Right lung (tissue), 10 donors: ENCODE measurements at places on chromosomes 3 and 15. TPM values are rescaled to one million over a fixed set of nuclear protein-coding genes. Genes with fewer than 3 reads are reported as not detected.
A peak's percentile ranks its signal among the peaks of the same experiment; 100 is the strongest.

The TM6SF1 gene
- 5.0 TPM for polyA plus RNA-seq

The SH2D7 gene
- polyA plus RNA-seq, result 0.36 TPM

The GATM gene
- polyA plus RNA-seq, result 21.7 TPM

The ZDHHC19 gene
- not detected for polyA plus RNA-seq

The DGKG gene
- polyA plus RNA-seq, result 2.7 TPM

The TMCO5A gene
- not detected for polyA plus RNA-seq

The ARID3B gene
- polyA plus RNA-seq, result 11.3 TPM

The ALAS1 gene
- polyA plus RNA-seq, result 36.0 TPM

The SNAPC5 gene
- 29.2 TPM for polyA plus RNA-seq

The ACSBG1 gene
- polyA plus RNA-seq, result 0.82 TPM

The KCNMB3 gene
- polyA plus RNA-seq, result 11.5 TPM

The PRRT3 gene
- 4.0 TPM for polyA plus RNA-seq

The GOLGA6L9 gene
- 12.1 TPM for polyA plus RNA-seq

The NR2E3 gene
- 0.60 TPM for polyA plus RNA-seq

DNA sequence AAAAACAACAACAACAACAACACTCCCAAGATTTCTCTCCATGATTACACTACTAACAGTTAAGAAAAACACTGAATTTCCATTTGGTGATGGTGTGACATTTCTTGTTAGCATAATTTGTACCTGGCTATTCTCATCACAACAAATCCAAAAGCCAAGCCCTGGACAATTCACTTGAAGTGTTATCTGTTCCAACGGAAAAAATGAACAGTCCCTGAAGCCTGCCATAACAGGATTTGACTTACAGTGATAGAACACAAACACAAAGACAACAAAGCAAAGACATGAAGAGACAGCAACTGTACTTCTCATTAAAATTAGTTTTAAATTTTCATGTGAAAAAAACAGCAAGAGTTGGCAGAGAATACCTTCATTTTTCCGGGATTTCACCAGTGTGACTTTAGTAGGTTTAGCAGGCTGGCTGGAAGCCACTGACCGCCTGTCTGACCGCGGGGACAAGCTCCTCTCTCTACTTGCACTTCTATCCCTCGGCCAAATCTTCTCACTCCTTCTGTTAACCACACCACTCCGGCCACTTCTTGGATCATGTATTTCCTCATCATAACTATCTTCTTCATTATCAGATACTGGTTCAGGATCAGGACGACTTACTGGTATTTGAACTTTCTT, 56.3 kb downstream of the TJP1 start:
- DNase-seq, result no peak

DNA sequence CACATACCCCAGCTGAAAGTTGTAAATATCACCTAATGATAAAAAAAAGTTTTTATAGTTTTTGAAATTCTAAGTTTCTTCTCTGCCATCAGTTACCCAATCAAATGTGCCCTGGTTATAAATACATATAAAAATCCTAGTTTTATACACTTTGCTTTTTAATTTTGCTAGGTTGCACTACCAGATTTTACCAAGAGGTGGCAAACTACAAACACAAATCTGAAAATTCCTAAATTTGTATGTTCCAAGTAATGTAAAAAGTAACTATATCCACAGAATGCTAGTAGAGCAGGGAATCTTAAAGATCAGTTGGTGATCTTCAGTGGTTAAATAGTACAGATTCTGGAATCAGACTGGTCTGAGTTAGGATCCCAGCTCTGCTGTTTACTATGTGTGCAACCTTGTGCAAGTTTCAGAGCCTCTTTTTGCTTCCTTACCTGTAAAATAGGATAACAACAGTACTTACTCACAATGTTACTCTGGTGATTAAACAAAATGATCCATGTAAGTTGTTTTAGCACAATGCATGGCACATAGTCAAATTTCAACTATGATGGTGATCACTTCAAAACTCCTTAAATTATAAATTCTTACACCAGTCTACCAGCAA, 11.0 kb downstream of the TRPM7 start:
- DNase-seq, result no peak

DNA sequence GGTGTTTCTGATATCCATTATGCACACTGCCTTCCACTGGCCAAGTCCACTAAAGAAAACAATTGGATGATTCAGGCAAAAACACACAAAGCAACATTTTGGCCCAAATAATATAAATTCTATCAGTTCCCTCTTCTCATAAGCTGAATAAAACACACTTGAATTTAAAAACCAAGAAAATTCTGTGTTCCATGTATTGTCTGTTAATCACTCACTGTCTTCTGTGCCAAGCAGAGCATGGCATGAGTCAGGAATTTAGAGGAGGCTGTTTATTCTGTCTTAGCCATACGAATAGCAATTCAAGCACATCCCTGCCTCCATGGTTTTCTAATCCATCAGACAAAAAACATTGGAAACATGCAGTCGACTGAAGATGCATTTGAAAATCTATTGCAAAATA, 215.6 kb upstream of the UMPS start:
- DNase-seq, result no peak

DNA sequence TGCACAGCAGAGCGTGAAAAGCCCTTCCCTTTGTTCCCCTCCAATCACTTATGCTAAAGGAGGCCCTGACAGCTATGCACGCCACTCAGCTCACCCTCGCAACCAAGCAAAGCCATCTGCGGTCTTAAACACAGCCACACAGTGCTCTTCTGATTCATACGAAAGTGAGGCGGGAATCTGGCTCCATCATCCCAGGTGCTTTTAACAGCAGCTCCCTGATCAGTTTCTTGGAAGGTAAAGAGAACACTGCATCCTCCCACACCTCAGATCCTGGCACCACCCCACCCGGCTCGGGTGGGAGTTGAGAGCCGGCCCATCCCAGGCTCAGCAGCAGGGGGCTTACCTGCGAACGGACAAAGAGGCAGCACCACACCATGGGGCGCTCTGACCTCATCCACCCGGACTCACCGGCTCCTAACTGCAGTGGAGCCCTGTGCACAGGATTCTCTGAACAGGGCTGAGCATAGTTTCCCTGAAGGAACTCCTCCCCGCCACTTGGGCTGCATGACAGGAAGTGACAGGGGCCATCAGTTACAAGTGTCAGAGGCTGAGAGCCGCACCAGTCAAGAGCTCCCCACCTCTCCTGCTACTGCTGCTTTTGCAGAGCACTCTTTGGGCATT, 114.3 kb upstream of the ARHGEF3 start:
- no peak for DNase-seq

DNA sequence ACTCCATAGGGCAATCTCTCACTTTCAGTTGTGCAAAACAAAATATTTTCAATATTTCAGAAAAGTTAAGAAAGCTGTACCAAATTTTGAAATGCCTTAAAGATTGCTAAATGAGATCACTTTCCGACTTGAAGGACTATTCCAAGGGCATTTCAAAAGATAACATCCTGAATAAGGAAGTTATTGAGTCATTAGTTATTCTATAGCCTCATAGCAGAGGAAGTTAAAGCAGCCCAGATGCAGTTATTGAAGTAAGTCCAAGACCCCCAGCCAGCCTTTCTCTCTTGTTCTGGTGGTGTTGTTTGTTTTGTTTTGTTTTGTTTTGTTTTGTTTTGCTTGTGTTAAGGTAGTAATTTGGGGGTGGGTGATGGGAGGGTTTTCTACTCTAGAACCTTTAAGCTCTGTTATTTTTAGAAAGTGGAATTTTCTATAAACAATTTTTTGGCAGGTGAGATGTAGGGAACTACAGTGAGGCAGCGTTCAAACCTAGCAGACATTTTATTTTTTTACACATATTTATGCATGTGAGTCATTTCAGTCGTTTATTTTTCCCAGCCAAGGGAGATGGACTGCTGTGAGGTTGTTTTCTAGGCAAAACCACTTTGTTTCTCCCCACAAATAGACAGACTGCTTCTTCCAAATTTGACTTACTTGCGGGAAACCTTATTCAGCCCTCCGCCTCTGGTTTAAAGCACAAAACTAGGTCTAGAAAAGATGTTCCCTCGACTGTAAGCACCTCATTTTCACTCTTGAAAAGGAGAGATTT, 216.3 kb upstream of the ARPP21 start:
- no peak for DNase-seq

DNA sequence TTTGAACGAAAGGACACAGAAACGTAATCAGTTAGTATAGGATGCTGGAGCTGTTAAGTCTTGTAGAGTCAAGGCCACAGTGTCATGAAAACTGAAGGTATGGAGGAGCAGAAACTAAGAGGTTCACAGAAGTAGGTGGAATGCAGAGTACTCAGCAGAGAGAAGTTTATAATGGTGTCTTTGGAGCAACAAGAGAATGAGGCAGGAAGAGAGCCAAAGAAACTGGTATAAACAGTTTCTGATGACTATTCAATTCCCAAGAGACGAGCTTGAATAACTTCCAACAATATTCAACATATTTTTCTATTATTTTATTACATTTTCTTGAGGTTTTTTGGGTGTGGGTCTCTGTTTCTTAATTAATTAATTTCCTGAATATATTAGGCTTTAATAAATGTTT, 29.6 kb downstream of the GALK2 start:
- DNase-seq, result no peak

GRCh38 chr3:20836801-20837200, 650.8 kb upstream of the SGO1 start:
- no peak for DNase-seq

DNA sequence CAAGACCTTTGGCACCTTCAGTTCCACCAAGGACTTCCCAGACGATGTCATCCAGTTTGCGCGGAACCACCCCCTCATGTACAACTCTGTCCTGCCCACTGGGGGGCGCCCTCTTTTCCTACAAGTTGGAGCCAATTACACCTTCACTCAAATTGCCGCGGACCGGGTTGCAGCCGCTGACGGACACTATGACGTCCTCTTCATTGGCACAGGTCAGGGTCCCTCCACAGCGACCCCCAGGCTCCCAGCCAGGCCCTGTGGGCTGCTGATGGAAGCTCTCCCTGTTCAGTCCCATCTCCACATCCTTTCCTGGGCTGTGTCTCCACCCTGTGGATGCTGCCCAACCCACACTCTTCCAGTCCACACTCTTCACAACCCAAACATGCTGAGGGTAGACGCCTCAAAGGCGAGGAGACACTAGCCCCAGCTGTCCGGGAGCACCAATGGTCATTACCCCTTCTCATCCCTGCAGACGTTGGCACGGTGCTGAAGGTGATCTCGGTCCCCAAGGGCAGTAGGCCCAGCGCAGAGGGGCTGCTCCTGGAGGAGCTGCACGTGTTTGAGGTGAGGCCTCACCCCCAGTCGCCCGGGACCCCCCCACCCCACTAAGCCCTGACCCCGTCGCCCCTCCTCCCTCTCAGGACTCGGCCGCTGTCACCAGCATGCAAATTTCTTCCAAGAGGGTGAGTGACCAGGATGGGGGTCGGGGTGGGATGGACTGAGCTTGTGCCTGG, 4.3 kb upstream of the LSMEM2 start:
- no peak for DNase-seq

DNA sequence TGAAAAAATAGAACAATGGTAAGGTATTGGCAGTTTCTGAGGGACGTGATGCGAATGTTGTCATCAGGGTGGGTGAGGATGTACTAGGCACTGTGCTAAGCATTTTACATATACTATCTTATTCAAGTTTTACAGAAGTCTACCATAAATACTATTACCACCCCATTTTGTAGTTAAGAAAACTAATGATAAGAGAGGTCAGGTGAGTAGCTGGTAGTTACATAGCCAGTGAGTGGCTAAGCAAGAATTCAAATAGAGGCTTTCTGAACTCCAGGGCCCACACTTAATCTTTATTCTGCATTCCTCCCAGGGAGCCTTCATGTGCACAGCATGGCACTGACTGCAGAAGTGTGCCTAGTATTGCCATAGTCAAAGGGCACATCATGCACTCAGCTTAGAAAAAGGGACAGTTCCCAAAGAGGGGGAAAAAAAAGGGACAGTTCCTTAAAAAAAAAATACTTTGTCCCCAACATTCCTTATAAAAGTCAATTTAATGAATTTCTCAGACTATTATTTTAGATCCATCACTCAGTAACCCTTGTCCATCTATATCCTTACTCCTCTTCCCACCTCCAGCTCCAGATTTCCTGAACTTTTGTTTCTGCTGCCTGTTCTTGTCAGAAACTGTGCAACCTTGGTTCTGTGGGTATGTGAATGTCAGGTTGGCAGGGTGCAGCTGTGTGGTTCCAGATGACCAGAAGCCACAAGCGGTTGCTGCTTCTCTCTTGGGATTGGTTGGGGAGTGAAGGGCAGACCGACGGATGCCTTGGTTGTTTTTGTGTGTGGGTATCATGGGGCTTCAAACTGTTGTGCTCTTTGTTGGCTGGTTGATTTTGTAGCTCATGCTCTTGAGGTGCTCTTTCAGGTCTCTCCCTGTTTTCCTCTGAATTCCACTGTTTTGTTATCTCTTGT, 8.3 kb downstream of the MAPKBP1 start:
- no peak for DNase-seq

- DNase-seq, result no peak
Measured at GRCh38 chr3:121752261-121752660, 2.7 kb upstream of the GOLGB1 start.

DNA sequence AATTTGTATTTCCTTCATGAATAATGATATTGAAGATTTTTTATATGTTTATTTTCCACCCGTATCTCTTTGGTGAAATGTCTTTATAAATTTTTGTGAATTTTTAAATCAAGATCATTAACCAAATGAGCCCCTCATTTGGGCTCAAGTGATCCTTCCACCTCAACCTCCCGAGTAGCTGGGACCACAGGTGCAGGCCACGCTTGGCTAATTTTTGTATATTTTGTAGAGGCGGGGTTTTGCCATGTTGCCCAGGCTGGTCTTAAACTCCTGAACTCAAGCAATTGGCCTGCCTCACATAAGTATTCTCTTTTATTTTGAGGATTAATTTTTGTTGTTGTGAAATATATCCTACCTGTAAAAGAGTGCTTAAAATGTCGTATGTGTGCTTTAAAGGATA, 4.9 kb downstream of the BBS4 start:
- no peak for DNase-seq

- no peak for DNase-seq
Measured at GRCh38 chr15:78507831-78508160, 419 bp downstream of the HYKK start.

- peak; percentile 45 for DNase-seq
Measured at GRCh38 chr3:126522363-126522788, 1.6 kb upstream of the CHST13 start.

- no peak for DNase-seq
Measured at GRCh38 chr15:100794008-100794407, 85.6 kb upstream of the ALDH1A3 start.

- DNase-seq, result no peak
Measured at GRCh38 chr15:77461486-77461885, 40.8 kb downstream of the HMG20A start.

GRCh38 chr3:134029734-134030378, at the start of gene SLCO2A1:
Gene SLCO2A1 (minus strand): TSS chr3:134029925. CDS start chr3:134029802, 123 bp downstream.
- peak; percentile 60 for DNase-seq

DNA sequence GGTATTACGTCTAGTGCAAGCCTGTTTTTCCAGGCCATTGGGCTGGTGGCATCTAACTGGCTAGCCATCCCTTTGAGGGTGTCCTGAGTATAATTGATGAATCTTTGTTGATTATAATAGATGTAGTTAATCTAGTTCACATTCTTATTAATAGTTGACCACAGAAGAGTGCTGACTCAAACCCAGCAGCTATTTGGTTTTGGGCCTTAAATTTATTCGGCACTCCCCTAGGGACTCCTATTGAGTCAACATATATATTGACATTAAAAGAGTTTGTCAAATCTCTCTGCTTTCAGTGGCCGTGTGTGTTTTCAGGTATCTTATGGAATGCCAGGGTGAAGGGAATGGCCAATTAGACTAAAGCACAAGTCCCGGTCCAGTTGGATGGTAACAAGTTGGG, 19.7 kb downstream of the ARL8B start:
- DNase-seq, result no peak

- no peak for DNase-seq
Measured at GRCh38 chr15:99343881-99344551, 92.7 kb downstream of the LRRC28 start.
